AG08396 (cell line): ENCODE measurements at places on chromosomes 12 and 14.

DNA sequence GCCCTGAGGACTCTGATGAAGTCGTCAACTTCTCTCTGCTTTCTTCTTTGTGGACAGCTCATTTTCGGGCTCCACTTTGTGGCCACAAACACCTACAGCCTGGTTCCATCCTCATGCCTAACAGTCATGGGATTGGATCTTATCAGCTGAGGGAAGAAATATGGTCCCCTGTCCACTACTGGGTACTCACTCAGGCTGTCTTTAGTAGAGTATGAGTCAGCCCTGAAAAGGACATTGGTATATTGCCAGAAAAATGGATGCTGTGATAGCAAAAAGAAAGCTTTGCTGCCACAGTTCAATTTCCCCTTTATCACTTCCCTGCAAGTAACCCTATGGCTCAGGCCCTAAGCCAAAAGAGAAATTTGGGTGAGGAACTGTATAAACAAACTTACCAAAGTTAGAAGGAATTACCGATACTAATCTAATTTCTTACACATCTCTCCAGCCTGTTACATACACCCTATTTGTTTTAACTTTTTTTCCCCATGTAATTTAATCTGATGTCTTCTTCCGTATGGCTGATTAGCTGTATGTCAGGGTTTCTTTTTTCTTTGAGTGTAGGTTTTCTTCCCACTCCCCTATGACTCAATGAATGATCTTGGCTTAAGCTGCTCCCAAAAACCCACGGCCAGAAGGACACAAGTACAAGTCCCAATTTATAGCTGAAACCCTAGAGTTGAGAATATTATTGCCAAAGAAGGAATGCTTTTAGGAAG lies 29.1 kb downstream of the MTHFD1 start:
- DNase-seq: peak; percentile 35

DNA sequence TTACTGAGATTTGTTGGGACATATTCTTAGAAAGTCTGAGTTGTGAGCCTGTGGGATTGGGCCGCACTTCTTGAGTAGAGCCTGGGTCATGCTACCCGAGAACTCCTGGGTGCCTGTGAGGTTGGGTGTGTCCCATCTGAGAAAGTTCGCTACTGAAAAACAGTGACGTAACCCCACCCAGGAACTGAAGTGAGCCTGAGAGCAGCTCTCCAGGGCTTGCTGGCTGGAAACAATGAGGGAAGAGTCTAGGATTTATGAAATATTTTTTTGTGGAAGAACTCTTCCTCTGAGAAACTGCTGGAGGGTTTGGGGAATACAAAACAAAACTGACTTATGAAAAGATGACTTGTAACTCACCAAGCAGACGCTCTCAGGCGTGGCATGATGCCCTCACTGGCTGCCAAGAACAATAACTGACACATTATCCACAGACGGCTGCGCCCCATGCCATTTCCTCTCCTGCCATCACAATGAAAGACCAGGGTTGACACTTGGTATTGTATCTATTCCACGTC lies 69.2 kb downstream of the RASSF3 start:
- no peak for DNase-seq

DNA sequence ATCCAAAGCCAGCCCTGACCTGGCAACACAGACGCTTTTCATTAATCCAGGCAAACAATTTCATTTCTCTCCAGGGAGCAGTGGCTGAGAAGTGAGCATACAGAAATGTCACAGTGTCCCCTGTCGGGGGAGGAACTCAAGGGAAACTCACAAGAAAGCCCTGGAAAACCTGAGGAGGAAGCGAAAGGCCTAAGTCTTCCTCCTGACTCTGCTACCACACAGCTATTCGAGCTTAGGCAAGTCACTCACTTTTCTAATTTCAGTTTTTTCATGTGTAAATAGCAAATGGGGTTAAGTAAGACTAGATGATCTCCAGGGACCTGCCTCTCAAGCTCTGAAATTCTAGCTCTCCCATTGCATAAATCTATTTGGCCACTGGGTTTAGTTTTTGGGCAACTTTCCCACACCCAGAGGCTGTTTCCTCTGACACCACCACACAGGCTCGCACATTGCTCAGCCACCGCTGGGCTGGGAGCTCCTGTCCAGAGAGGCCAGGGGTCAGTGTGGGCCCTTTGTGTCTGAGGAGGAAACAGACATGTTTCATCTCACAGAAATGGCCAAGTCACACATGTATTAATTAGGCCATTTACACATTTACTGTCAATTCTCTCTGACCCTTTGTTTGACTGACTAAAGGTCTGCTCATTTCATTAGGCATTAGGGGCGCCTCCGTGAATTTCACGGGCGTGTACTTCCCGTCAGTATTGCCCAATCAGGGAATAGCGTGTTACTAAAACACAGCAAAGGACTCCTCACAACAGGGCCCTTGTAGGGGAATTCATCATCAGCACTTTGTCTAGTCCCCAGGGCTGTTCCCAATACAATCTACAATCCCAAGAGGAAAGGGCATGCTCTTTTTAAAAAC lies 9.8 kb upstream of the PNMA1 start:
- DNase-seq: peak; percentile 92

DNA sequence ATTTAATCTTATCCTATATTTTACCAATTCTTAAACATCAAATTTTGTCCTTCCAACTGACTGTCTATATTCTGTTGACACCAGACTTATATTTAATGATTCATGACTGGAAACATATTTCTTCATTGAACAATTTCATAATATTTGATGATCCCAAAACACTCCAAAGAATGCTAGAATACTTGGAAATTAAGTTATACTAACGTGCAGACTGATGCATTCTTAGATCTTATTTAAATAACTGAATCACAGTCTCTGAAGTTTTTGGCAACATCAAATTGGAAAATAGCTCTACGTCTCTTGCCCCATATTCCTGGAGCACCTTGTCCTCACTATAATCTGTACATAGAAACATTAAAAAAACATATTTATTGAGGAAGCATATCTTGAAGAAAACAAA lies 127.4 kb downstream of the HMGA2 start:
- DNase-seq: no peak

GRCh38 chr14:71089971-71090370 lies 182.7 kb downstream of the PCNX1 start:
- no peak for DNase-seq

DNA sequence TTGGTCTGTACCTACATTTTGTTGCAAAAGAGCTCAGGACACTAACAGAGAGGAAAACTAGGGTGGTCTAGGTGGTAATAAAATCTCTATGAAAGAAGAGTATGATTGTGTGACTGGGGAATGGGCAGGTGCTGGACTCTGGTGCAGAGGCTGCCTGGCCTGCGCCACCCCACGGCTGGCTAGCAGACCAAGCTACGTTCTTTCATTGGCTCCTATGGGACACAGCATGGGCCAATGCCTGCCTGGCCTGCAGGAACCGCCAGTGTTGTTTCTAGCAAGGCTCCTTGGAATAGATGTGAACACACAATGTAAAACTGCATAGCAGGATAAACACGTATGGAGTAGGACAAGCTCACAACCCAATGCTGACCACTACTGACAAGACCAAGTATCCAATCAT lies 51.7 kb upstream of the CORO1C start:
- no peak for DNase-seq

DNA sequence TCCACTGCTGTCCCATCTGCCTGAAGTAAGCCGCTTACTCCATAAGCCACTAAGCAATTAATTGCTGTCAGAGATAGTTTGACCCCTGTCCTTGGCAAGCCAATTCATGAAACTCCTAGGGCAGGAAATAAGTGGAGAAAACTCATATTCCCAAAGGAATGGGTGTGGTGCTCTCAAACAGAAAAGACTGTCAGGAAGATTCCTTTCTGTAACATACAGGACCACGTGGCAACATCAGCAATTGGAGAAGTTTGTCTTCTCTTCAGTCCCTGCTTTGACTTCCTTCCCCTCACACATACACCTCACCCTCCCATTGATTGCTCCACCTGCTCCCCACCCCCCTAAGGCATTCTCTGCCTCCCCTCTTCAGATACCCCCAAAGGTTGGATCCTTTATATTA lies 36.2 kb upstream of the MDM1 start:
- DNase-seq: no peak

DNA sequence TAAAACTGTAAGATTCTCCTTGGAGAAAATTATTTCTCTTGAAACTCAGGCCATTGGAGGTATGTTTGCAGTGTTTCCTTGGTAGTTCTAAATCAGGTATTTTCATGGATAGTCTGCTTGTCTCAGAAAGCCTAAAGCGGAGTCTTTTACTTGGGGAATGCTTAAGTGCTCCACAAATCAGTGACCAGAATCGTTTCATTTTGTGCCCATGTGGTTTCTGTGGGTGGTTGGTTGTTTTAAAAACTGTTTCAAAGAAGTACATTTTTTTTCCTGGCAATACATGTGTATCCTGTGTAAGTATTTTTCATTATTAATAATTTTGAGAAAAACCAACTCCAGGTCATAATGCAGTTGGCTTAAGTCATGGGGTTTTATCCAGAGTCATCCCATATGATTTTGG lies 33.6 kb downstream of the CCDC91 start:
- DNase-seq: no peak

- no peak for DNase-seq
Measured at GRCh38 chr14:90276646-90277367, 20.5 kb downstream of the PSMC1 start.

DNA sequence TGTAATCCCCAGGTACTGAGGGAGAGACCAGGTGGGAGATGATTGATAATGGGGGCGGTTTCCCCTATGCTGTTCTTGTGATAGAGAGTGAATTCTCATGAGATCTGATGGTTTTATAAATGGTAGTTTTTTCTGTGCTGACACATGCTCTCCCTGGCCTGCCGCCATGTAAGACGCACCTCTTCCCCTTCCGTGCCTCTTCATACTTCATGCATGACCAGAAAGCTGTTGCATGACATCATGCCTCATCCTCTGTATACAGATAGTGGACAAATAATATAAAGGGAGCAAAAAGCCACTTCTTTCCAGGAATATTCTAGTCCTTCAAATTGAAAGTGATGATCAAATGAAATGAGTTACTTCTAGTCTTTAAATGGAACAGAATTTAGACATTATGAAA lies 47.3 kb upstream of the LRIG3 start:
- DNase-seq: no peak

DNA sequence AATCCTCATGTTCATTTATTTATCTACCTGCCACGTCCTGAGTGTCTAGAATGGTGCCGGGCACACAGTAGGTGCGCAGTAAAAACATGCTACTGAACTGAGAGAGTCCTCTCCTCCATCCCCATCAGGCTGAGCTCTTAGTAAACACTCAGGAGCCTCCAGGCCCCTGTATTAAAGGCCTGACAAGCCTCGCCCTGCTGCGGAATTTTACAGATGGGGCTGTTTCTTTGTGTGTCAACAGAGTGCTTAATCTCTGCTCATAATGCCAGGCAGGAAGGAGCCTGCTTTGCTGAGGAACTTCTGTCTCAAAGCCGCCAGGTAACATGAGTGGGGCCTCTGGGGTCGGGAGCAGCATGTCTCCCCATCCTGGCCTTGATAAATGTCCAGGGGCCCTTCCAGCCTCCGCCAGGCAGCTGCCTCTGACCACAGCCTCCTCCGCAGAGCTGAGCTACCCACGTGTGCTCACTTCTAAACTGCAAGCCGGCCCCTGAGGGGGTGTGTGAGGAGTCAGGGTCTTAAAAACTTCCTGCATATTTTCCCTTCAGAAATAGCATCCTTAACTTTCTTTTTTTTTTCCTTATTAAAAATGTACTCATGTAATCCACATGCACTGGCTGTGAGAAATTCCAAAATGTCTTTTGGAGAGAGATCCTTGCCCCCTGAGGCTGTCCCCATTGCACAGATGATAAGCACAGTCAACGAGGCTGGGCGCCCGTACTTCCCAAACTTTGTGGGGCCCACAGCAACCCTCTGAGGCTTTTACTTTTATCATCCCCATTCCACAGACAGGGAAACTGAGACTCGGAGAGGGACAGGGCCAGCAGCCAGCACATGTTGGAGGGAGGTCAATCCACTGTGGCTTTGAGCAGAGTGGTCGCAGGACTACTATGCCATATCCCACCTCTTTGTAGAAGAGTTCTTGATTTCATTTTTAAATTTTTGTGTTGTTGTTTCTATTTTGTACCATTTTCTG lies 116.0 kb upstream of the NCOR2 start:
- DNase-seq: no peak

- DNase-seq: peak; percentile 20
Measured at GRCh38 chr12:66047411-66048021, 83.0 kb downstream of the LLPH start.
